Heart left ventricle (tissue), 16 donors: ENCODE measurements at places on chromosomes 3 and 15. TPM values are rescaled to one million over a fixed set of nuclear protein-coding genes. Genes with fewer than 3 reads are reported as not detected.

DNA sequence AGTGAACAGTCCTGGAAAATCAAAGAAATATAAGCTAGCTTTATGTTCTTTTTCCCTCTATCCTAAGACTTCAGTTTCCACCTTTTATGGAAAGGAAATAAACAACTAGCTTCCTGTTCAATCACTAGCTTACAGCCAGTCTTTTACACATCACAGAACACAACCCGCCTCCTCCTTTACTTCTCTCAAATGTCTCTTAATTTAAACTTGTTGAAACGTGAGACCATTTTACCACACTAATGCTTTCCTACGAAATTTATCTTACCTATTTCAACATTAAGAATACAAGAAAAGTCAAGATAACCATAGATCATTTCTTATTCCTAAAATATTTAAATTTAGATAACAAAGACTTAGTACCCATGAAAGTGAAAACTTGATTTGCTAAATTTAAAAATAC lies 6.2 kb downstream of the PRTG start:
- DNase-seq: no peak

DNA sequence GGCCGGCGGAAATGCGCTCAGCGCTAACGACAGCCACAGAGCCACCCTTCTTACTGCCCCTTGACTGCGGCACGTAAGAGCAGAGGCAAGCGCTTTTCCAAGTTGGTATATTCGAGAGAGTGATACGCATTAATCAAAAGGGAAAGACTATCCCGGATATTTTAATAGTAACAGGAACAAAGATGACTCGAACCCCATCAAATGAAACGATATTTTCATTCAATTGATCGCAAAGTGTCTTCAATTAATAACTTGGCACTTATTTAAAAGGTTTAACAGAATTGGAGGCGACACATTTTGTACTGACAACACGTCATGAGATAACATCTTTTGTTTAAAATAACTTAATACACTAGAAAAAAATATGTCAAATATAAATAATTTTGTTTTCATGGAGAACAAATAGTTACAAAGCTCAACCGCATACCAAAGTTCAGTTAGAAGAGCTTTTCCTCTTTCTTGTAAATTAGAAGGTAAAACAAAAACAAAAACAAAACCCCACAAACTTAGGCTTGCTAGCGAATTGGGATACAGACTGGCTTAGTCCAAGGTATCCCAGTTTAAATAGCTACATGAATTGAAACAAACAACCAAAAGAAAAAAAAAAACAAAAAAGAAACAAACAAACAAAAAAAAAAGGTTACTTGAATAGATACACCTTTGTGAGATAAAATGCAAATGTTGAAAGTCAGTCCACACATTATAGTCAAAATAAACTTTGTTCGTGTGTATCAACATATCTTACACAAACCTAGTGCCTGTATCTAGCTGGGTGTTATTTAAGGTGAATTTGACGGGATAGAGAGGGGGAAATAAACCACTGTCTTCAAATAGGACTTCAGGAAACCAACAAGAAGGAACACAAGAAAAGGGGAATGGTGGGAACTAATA lies 10.2 kb downstream of the SHOX2 start:
- DNase-seq: no peak

The SLC28A1 gene
- total RNA-seq: 0.14 TPM

DNA sequence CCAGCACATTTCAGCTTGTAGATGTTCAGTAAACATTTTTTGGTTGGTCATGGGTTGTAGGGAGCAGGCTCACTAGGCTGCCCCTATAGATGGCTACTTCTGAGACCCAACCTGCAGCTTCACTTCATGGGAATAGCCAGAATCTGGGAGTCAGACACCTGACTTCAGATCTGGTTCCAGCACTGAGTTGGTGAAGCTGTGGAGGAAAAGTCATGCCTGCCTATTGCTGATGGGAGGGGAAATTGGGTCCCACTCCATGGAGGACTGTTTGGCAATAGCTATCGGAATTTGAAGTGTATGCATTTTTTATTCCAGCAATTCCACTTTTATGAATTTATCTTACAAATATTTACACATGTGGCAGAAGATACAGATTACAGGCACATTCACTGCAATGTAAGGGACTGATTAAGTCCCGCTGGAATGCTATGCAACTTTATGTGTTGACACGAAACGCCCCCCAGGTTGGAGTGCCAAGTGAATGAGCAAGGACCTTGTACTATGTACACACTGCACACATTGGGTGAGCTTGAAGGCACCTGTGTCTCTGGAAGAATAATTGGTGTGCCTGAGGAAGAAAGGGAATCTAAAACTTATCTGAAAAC lies 7.8 kb upstream of the CCR1 start:
- DNase-seq: no peak

GRCh38 chr3:55654123-55654760 lies 167.1 kb upstream of the WNT5A start:
- no peak for DNase-seq

The AADACL2 gene
- not detected for total RNA-seq
